ENCODE measurements at places on chromosomes 16 and 17.

DNA sequence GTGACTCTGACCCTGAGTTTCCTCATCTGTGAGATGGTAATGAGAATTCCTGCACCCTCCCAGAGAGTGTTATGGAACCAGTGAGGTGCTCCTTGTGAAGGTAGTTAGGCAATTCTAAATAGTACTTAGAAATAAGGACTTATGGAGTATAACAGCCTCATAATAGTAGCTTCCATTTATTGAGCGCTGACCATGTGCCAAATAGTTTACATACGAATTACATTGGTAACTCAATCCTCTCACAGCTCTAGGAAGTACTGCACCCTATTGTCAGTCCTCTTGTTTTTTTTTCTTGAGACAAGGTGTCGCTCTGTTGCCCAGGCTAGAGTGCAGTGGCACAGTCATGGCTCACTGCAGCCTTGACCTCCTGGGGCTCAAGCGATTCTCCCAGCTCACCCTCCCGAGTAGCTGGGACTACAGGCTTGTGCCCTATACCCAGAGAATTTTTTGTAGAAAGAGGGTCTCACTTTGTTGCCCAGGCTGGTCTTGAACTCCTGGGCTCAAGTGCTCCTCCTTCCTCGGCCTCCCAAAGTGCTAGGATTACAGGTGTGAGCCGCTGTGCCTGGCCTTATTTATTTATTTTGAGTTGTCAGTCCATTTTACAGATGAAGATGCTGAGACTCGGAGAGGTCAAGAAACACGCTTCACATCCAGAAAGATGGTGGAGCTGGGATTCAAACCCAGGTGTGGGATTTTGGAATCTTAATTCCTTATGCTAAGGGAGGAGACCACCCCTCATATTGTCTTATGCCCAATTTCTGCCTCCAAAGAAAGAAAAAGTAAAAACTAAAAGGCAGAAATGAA is 2.9 kb downstream of the TNS4 start:
- DNase-seq, result no peak

DNA sequence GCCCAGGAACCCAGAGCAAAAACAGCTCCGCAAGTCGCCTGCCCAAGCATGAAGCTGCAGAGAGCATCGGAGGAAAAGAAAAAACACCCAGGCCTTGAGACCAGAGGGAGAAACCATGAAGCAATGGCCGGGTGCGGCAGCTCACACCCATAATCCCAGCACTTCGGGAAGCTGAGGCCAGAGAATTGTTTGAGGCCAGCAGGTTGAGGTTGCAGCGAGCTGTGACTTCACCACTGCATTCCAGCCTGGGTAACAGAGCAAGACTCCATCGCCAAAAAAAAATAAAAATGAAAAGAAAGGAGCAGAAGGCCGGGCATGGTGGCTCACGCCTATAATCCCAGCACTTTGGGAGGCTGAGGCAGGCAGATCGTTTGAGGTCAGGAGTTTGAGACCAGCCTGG is 40.3 kb downstream of the C16orf95 start:
- no peak for DNase-seq

GRCh38 chr17:3796110-3796821 is 4.7 kb downstream of the ITGAE start:
- peak; percentile 49 for DNase-seq

- DNase-seq, result no peak
These were observed 285.8 kb downstream of the NPIPA8 start for GRCh38 chr16:18050777-18051176.

DNA sequence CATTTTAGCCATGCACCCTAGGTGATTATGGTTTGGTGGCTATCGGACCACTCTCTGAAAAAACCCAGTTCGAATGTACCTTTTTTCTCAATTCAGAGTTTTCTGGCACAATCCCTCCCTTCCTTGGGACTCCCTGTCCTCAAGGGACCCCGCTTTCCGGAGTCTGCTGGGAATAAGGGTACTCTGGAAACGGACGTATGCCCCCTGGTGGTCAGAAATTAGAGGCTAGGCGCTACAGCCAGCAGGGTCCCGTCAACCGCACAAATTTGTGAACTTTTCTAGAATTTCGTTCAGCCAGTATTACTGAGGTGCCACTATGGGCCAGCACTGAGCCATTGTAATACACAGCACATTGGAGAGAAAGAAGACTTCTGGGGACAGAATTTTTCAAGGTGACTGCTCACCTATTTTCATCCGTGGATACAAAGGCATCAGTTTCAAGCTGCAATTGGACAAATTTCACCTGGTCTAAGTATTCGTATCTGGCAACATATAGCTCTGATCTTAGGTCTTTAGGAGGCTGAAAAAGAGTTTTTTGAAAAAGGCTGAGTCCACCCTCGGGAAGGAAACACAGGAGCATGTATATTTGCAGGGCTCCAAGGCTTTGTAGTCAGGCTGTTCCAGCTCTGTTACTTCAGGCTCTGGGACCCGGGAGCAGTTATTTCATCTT is 27.1 kb upstream of the CRYBA1 start:
- peak; percentile 85 for DNase-seq

DNA sequence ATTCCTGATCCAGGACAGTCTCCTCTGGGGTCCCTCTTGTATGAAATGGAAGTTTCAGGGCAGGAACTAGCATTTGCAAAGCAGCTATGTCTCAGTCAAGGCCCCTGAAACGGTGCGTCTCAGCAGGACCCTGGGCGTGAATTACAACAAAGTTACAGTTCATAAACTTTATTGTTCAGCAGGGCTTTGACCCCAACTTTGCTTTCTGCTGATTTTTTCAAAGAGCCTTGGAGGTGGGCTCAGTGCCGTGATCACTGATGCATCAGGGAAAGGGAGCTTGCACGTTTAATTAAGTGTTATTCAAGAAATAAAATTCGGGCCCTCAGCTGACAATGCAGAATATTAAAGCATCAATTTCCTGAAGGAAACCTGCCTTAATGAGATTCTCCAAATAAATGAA is 260.1 kb upstream of the C16orf82 start:
- no peak for DNase-seq

- peak; percentile 82 for DNase-seq
These were observed 879 bp downstream of the SLFN5 start for GRCh38 chr17:35243561-35244340.

GRCh38 chr17:62121025-62121730 is 56.1 kb upstream of the MED13 start:
- no peak for DNase-seq

All from activated naive CD4-positive, alpha-beta T cell treated with anti-CD3 and anti-CD28 coated beads for 36 hours (primary cell).